Activated CD8-positive, alpha-beta memory T cell treated with anti-CD3 and anti-CD28 coated beads, Interleukin-2, amount 10 ng/mL, durations not matched to agents 7 days and 5 days (primary cell): ENCODE measurements at places on chromosomes 1 and 21. TPM values are rescaled to one million over a fixed set of nuclear protein-coding genes. Genes with fewer than 3 reads are reported as not detected.

GRCh38 chr1:226111883-226112261 lies 49.4 kb downstream of the H3-3A start:
- no peaks in the 10 kb centered on the region for H3K36me3 ChIP-seq
- peaks cover 13% of the 10 kb centered on the region for H3K4me1 ChIP-seq
- no peak overlapping the region for H3K4me3 ChIP-seq
- H3K27ac ChIP-seq: no peak overlapping the region
- no peaks in the 10 kb centered on the region for H3K27me3 ChIP-seq

PAPPA2 gene
- total RNA-seq: 0.09 TPM

GRCh38 chr21:42191696-42192595 lies 27.0 kb upstream of the ABCG1 start:
- peaks cover 83% of the 10 kb centered on the region for H3K4me1 ChIP-seq
- H3K27ac ChIP-seq: no peak overlapping the region
- peaks cover 25% of the 10 kb centered on the region for H3K27me3 ChIP-seq

DNA sequence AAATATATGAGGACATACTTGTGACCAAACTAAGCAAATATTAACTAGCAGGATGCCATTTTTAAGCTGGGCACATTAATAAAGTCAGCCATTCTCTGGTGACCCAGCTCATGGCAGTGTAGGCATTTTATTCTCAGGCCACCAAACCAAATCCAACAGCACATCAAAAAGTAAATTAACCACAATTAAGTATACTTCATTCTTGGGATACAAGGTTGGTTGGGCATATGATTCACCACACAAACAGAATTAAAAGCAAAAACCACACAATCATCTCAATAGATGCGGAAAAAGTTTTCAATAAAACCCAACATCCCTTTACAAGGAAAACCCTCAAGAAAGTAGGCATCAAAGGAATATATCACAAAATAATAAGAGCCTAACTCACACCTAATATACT lies 101.3 kb downstream of the FAF1 start:
- no peak overlapping the region for H3K27ac ChIP-seq
- no peak overlapping the region for H3K4me3 ChIP-seq
- H3K4me1 ChIP-seq: no peaks in the 10 kb centered on the region
- peaks cover 33% of the 10 kb centered on the region for H3K36me3 ChIP-seq
- no peak for DNase-seq
- H3K27me3 ChIP-seq: no peaks in the 10 kb centered on the region

PRKCZ gene
- 6.8 TPM for total RNA-seq

RHD gene
- total RNA-seq: not detected

DNA sequence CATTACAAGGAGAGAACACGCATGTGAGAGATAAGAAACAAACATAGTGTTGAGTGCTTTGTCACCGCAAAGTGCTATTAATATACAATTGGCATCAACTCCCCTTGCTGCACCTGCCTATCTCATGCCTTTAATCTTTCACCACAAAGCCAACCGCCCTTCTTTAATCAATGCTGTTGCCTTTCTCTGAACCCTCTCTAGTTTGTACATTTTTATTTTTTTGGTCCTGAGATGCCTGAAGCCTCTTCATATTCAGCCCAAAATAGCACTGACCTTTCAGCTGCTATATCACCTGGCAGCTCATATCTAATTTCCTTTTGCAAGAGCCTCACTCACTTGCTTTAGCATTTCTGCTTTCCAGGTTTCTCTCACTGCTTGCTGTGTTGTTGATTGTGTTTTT lies 504.7 kb downstream of the NUF2 start:
- no peaks in the 10 kb centered on the region for H3K27me3 ChIP-seq
- no peaks in the 10 kb centered on the region for H3K4me1 ChIP-seq
- H3K4me3 ChIP-seq: no peak overlapping the region
- no peak overlapping the region for H3K27ac ChIP-seq
